ENCODE measurements at places on chromosomes 5 and 9.

- no peak for DNase-seq
These were observed 33.4 kb upstream of the PPP3R2 start for GRCh38 chr9:101628173-101628572.

DNA sequence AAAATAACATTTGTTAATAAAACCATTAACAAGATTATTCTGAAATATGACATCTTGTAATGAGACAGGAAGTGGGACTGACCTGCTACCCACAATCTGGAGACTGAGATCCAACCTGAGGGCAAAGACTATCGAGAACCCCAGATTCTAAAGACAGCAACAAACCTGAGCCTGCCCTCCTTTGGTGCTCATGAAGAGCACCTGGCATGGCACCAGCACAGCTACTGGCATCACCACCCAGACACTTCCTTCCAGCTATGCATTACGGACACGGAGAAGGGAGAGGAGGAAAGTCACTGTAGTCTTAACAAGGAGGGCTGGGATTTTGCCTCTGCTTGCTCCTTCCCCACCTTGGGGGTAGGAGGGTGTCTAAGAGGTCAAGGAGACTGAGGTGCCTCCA lies 105.5 kb downstream of the AUH start:
- DNase-seq, result no peak

GRCh38 chr5:172451771-172452197 lies 2.5 kb downstream of the SH3PXD2B start:
- DNase-seq, result no peak

GRCh38 chr5:38426490-38426889 lies 130.0 kb downstream of the LIFR start:
- DNase-seq, result no peak
